Cerebellum (tissue), 4 donors: ENCODE measurements at places on chromosomes 2 and 18. TPM values are rescaled to one million over a fixed set of nuclear protein-coding genes. Genes with fewer than 3 reads are reported as not detected.

Gene SERPINB10
- not detected for total RNA-seq

Gene ABCG5
- total RNA-seq: not detected

Gene CTDP1
- total RNA-seq: 10.4 TPM

Gene ANKRD62
- total RNA-seq: 0.18 TPM

Gene ANKRD30B
- total RNA-seq: 3.0 TPM

Gene KRTCAP3
- total RNA-seq: not detected

Gene FSHR
- not detected for total RNA-seq
